Anterior cingulate cortex (tissue), 58 donors: ENCODE measurements at places on chromosomes 7 and 10.

GRCh38 chr10:97543025-97543546 lies 29.5 kb upstream of the ANKRD2 start:
- peak; percentile 85 for DNase-seq

- no peak for DNase-seq
Measured at GRCh38 chr7:150737265-150738055, at the start of gene GIMAP5. GIMAP5 (plus strand) TSS chr7:150737418; CDS start chr7:150740885, 3,467 bp downstream.

GRCh38 chr7:21020667-21021066 lies 234.0 kb upstream of the SP8 start:
- no peak for DNase-seq

DNA sequence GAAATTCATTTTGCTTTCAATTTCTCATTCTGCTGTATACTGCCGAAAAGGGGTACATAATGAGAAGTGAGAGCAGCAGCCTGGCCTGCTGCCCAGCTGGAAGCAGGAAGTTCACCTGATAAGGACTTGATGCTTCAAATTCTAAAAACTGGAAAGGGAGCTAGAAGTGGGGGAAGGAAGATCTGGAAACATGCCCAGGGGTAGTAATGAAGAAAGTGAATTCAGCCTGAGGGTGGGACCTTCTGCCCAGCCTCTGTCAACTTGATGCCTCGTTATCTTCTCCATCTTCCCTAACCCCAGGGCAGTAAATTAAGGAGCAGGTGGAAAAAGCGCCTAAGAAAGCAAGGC lies 69.4 kb downstream of the ARMH3 start:
- DNase-seq, result no peak

GRCh38 chr10:113518415-113518814 lies 34.4 kb upstream of the HABP2 start:
- no peak for DNase-seq

GRCh38 chr7:74051629-74052410 lies 23.8 kb downstream of the ELN start:
- DNase-seq, result no peak

- DNase-seq, result no peak
Measured at GRCh38 chr7:129970816-129971215, 18.1 kb upstream of the UBE2H start.

DNA sequence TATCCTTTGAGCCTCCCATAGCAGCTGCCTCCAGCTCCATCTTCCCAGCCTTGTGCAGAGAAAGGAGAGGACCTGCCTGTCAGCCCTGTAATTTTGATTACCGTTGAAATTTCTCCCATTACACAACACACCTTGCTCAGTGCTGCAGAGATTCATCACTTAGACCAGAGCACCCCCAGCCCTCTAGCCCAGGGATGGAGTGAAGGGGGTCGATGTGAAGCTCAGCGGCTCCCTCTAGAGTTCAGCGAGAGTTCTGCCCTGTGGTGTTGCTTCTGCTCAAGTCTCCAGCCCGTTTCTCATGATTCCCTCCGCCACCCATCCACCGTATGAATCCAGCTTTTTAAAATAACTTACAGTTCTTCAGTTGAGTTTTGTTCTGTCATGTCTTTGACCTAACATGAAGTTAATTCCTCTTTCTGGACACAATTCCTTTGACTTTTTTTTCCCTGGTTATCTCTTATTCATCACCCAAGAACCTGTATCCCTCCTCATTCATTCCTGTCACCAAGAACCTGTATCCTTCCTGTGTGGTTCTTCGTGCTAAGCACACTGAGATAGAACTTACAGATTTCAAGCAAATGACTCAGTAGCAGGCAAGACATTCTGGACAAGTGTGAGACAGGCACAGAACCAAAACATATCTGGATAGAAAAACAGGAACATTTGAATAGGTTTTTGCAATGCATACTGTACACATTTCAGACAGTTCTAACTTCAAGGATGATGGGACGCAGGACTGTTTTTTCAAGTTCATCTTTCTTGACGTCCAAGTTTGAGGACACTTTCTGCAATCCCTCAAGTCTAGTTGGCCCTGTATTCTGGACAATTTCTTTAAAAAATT lies 35.0 kb upstream of the ZNF32 start:
- DNase-seq, result no peak

GRCh38 chr10:102633287-102633686 lies 11.0 kb upstream of the TRIM8 start:
- DNase-seq, result no peak

DNA sequence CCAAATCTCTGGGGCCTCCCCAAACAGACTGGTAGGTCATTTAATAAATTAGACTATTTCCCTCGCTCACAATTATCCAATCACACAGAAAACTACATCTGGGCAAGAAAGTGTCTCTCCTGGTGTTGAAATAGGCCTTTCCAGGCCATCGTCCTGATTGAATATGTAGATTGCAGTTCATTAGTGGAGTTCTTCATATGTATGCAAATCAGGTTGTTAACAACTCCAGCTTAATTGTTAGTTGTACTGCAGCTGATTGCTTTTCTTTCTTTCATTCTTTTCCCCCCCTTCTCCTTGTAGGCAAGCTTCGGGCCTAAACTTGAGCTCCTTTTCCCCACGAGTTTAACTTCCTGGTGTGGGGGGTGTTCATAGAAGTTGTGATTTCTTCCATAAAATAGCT lies 359.1 kb upstream of the GALNT17 start:
- no peak for DNase-seq

DNA sequence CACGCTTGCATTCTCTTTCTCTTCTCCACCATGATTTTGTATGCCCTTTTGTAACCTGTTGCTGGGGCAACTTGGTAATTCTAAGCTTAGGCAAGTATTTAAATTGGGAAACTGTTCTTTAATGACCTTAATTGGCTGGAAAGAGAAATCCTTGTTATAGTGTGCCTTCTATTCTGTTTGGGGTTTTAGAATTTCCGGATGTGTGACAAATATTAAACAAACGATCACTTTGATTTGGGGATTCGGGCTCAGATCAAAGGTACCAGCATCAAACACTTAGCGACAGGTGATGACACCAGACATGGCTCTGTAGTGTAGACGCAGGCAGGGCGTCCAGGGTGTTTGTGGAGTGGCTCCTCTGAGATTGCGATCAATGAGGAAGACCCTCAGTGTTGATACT lies 55.0 kb downstream of the RAB11FIP2 start:
- no peak for DNase-seq

- DNase-seq, result no peak
Measured at GRCh38 chr7:150939466-150939865, 38.7 kb downstream of the KCNH2 start.
